Airway epithelial cell (primary cell): ENCODE measurements at places on chromosomes 13 and 19. TPM values are rescaled to one million over a fixed set of nuclear protein-coding genes. Genes with fewer than 3 reads are reported as not detected.

TMEM259 gene
- total RNA-seq: 150 and 164 TPM in 2 replicates

ZNF135 gene
- total RNA-seq: 0.92 and 1.0 TPM in 2 replicates

CD33 gene
- not detected in 2 replicates for total RNA-seq

RNF113B gene
- total RNA-seq: not detected in 2 replicates

ZNF296 gene
- total RNA-seq: 0.98 and 4.7 TPM in 2 replicates
